ENCODE measurements at places on chromosomes 7 and 10.

DNA sequence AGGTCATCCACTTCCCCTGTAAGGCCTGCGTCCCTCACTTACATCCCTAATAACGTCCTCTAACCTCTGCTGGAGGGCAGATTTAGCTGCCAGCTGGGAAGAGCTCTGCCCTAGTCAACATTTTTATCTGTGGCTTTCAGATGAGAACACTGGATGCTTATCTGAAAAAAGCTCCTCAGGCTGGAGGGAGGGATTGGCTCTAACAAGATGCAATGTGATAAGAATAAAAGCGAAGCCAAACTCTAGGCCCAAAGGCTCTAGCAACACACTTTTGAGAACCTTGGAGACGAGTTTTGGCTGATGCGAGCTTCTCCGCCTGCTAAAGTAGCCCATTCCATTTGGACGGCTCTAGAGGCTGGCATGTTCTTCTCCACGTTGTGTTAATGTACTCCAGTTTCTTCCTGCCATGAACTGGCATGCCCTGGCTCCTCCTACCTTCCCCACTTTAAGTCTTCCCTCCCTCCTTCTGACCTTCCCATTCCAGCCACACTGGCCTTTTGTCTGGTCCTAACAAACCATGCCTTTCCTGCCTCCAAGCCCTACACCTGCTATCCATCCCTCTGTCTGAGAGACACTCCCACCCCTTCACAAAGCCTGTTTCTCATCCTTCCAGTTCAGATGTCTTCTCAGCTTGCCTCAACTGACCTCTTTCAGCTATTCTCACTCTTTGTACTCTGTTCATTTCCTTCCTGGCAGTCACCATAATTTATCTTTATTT, 62.5 kb upstream of the ATRNL1 start:
- DNase-seq, result no peak

GRCh38 chr7:150949971-150950491, 28.1 kb downstream of the KCNH2 start:
- no peak for DNase-seq

- no peak for DNase-seq
Observed at GRCh38 chr7:27053153-27053552, 42.6 kb downstream of the HOXA1 start.

DNA sequence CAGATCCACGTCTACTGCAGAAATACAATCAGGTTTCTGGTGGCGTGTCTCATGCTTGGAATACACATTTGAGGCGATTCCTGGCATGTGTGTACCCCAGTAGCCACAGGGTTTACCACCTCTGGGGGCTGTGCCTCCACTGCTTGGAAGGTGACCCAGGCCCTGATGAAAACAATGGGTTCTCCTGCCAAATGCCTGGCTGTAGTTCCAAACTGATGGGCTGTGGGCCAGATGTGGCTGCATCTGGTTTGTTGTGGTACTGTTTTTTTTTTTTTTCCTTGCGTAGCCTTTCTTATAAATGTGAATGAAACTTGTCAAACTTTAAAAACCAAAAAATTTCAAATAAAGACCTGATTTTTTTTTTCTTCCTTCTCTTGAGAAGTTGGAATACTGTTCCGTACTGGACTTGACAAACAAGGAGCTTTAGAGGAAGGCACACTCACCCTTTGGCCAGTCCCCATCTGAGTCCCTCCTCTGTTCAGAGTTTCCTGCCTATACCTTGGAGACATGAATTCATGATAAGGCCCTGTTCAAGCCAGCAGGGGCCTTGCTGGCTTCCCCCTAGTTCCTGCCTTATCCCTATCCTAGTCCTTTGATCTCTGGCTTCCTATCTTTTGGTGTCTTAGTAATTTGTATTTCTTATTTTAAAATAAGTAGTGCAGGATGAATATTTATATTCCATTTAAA, 217.1 kb downstream of the PHTF2 start:
- DNase-seq, result no peak

- DNase-seq, result no peak
Observed at GRCh38 chr7:70830060-70830395, 301.9 kb upstream of the GALNT17 start.

DNA sequence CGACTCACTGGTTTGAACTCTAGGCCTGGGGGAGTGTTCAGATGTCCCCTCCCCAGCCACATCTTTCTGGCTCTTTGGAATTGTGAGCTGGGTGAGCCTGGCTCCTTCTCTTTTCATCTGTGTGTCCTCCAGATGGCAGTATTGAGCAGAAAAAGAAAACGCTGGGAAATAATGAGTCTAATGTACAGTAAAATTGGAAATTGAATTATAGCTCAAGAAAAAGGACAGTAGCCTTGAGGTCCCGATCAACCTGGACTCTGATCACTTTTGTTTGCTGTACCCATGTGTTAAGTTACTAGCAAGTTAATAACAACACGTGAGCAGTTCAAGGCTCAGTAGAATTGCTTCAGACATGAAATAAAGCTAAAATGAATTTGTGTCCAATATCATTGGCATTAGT, 77.9 kb downstream of the SNX10 start:
- DNase-seq, result no peak

DNA sequence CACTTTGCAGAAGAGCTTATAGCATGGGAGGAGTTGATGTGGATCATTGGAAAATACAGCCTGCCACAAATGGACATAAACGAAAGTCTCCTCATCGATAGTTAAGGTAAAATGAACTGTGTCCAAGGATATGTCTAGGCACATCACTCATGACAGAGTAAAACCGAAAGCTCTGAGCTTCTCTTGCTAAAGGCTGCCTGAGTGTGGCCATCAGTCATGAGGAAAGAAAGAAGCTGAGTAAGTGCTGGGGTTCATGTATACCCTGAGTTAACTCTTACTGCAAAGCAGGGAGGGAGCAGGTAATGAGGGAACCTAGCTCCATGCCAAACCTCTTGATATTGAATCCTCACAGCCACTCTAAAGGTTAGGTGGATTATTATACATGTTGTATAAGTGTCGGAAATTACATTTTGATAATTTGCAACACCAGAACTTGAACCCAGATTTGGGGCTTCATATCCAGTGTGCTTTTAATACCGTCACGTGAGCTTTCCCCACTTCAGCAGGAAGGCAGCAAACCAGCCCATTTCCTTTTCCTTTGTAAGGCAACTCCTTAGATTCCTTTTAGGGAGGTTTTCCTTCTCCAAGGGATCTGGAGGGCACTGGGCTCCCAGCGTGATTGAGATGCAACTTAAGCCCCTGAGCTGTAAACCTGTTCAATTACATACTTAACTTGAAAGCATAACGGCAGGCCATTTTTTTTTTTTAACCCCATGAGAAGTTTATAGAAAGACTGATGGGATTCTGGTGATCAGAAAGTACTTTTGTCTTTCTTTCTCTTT, 215.0 kb downstream of the PHF14 start:
- DNase-seq, result no peak

DNA sequence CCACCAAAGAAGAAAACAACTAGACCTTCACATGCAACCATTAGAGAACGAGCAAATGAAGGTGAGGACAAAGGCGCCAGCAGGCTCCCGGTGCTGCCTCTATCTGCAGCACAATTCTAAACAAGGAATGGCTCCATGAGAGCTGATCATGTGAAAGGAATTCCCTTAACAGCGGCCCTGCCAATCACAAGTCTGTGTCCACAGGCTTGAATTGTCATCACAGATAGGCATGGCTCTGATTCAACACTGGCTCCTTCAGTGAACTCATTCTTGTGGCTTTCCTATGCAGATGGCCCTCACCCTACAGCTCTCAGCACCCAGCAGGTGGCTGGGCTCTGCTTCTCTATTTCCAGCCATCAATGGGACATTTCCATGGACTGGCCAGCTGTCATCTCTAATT, 36.2 kb downstream of the LAMB1 start:
- no peak for DNase-seq

GRCh38 chr10:29443745-29444523, 155.1 kb downstream of the LYZL1 start:
- DNase-seq, result no peak

DNA sequence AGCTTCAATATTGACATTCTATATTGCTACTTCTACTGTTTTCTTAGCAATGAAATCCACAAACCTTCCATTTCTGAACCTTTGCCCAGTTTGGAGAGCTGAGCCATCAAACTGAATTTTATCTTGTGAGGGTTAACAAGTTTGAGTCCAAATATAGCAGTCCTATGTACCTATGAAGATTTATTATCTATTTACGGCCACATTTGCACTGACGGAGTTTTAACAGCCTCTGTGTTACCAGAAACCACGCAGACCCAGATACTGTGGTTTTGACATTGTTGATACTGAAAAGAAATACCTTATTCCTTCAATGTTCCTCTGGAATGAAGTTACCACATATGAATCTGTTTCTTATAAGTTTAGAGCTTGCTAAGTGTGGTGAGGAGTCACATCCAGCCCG, 172.6 kb downstream of the FGFR2 start:
- DNase-seq, result no peak

GRCh38 chr10:85667638-85668233, 698.9 kb downstream of the GRID1 start:
- no peak for DNase-seq

DNA sequence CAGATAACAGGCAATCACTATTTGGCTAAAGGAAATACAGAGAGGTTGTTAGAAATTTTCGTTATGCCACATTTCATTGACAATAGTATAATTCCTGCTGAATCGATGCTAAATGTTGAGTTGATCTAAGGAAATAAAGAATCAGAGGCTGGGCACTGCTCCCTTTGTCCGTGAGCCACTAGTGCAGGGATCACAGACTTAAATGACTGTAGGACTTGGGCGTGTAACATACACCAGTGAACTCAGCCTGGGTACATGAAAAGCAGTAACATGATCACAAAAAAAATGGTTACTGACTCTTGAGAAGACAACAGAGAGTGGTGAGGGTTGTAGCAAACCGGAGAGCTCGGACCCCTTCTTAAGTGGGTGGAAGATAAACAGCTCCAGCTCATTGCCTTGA, 11.8 kb upstream of the ITGB8 start:
- DNase-seq, result no peak

DNA sequence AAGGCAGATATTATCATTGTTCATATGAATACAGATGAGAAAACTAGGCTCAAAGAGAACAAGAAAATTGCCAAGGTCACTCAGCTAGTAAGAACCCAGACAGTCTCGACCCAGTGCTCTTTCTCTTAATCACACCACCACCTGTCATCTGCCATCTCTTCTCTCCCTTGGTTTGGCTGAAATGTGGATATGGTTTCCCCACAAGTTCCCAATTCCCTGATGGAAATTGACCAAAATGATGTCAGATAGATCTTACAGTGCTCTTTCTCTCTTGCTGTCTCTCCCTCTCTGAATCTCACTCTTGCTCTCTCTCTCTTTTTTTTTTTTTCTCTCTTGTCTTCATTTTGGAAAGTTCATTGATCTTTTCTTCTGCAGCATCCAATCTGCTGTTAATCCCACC, 9.1 kb downstream of the C10orf90 start:
- DNase-seq, result no peak

DNA sequence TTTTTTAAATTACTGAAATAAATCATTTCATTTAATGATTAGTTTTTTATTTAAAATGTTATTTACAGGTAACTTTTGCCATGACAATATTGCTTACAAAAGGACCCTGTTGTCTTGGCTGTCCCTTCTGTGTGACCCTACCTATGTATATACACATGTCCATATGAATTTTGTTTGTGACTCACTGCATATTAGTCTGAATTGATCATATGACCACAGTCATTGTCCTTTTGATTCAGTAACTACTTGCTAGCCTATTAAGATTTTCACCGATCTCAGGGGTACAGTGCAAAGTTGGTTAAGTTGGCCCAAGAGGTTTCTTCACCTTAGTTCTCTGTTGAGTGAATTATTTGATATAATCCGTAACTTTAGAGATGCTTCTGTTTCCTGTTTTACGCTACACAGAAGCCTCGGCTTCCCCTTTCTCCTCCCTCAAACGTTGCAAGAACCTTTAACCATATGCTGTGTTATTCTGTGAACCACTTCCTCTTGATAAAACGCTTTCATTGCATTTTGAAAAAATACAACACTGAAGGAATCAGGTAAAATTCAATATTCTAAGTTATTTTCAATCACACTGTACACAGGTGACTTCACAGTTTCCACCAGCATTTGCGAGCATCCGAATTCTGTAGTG, 43.9 kb downstream of the APBB1IP start:
- no peak for DNase-seq

DNA sequence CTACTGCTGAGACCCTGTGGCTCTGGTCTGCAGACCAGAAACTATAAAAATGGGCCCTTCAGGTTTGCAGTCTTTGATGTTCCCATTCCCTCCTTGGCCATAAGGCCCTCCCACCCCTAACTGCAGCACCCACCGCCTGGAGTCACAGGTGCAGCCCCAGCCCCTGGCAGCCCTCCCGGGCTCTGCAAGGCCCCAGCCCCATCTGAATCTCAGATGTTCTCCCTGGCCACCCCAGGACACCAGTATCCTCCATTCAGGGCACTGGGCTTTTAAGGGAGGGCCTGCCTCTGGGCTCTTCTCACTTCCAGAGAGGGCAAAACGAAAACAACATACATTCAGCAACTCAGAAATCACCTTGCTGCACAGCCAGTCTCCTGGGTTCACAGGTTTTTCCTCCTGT, 107.7 kb upstream of the RET start:
- DNase-seq, result no peak

GRCh38 chr7:149633976-149634945, 136.7 kb upstream of the ZNF746 start:
- no peak for DNase-seq

GRCh38 chr7:104299323-104299722, 29.1 kb upstream of the LHFPL3 start:
- no peak for DNase-seq

DNA sequence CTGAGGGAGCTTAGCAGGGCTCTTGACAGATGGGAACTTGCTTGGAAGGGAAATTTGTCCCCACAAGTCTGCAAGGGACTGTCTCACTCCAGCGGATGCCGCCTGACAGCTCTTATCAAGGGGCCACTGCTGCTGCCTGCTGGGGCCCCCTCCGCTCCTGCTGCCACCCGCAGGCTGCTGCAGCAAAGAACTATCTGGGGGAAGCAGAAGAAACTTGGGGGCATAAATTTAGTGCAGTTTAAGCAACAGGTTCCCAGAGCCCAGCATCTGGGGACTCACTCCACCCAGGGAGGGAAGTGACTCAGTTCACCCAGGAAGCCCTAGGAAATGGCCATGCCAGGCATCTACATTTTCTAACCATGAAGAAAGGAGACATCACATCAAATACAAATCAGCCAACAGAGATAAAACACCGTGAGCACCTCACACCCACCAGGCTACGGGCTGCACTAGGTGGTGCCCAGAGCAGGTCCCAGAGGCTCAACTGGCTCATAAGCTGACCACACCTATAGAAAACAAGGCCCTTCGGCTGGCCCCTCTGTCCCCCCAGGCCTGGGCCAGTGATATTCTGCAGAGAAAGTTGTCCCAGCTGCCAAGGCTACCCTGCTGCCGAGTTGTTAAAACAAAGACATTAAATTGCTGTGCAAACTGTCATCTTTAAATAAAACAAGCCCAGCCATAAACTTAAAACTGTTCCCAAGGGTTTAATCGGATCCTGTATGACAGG, 3.7 kb downstream of the RGS10 start:
- DNase-seq, result no peak
